GM12878 (cell line): ENCODE measurements at places on chromosomes 4 and X. TPM values are rescaled to one million over a fixed set of nuclear protein-coding genes. Genes with fewer than 3 reads are reported as not detected.

Gene SPANXA2
- polyA plus RNA-seq, result not detected in 2 replicates

Gene RADX
- 10.1 and 10.9 TPM in 2 replicates for polyA plus RNA-seq

Gene SOD3
- polyA plus RNA-seq, result not detected in 2 replicates

Gene TECRL
- 0.10 TPM in 1 of 2 replicates, not detected in the other for polyA plus RNA-seq

Gene DAPP1
- 66.9 and 67.2 TPM in 2 replicates for polyA plus RNA-seq

Gene CDKL2
- 0.17 and 0.24 TPM in 2 replicates for polyA plus RNA-seq

Gene SMIM10
- polyA plus RNA-seq, result not detected in 2 replicates

Gene VGLL1
- not detected in 2 replicates for polyA plus RNA-seq

Gene PDHA2
- not detected in 2 replicates for polyA plus RNA-seq

Gene FHL1
- polyA plus RNA-seq, result 0.23 and 0.33 TPM in 2 replicates

DNA sequence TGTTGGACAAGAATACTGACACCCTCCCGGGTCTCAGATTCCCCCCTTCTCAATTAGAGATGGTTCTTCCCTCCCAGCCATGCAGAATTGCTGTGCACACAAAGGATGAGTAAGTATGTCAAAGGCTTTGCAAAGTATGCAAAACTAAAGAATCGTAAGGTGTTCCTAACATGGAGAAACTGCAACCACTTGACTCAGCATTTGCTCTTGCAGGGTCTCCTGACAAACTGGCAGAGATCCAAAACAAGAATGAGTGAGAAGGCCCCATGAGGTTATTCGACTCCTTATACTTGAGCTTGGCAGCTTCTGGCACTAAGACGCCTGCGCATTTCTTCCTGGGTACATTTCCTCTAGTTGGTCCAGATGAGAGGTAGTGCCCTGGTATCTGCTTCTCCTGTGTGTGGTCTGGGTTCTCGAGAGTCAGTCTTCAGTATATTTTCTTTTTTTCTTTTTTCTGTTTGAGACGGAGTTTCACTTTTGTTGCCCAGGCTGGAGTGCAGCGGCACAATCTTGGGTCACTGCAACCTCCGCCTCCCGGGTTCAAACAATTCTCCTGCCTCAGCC is 8.2 kb downstream of the FAM184B start:
- DNase-seq, result no peak

DNA sequence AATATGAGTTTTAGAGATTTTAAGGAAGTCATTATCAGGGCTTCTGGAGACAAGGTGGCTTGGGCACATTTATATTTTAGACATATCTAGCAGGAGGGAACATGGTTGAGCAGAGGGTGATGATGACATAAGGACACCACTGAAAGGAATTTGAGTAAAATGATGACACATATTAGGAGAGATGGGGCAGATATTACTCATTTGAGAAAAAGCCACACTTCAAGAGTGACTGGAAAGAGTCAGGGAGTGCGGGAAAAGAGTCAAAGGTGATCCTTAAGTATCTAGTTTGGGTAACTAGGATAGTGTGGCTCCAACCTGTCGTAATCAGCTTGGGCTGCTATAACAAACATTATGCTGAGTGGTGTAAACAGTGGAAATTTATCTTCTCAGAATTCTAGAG is 377.7 kb downstream of the PACRGL start:
- no peak for DNase-seq

GRCh38 chrX:140715787-140716186 is 6.2 kb downstream of the LINC00632 start:
- no peak for DNase-seq

DNA sequence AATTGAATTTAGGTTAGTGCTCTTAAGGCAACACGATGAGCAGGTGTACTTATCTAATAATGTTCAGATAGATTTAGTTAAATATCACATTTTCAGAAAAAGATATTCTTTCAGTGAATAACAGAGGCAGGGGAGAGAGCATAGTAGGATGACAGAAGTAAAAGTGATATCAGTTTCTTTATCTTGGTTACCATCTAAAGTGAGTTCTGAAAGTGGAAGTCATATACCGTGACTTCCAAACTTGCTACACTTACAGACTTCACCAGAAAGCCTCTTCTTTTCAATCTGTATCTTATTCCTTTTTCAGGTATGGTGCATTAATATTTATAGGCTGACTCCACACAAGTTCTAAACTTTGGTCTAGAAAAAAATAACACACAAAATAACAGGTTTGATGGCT is 124.9 kb downstream of the POU4F2 start:
- DNase-seq, result no peak

- no peak for DNase-seq
Observed at GRCh38 chrX:102599951-102600579, 750 bp downstream of the ARMCX5 start.

DNA sequence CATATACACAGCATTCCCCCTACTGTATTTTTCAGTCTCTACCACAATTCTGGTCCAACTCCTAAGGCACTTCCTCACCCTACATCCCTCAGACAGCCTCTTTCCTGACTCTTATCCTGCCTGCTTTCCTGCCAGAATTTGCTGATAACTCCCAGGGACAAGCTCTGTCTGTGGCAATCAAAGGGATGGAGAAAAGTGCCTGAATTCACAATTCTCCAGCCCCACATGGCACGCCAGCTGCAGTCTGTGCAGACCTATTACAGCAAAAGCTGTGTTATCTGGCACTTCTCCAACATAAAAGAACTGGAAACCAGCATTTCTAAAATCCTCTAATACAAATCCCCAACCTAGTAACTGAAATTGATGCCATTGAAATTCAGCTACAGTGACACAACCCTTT is 404.8 kb downstream of the KLHL13 start:
- no peak for DNase-seq

DNA sequence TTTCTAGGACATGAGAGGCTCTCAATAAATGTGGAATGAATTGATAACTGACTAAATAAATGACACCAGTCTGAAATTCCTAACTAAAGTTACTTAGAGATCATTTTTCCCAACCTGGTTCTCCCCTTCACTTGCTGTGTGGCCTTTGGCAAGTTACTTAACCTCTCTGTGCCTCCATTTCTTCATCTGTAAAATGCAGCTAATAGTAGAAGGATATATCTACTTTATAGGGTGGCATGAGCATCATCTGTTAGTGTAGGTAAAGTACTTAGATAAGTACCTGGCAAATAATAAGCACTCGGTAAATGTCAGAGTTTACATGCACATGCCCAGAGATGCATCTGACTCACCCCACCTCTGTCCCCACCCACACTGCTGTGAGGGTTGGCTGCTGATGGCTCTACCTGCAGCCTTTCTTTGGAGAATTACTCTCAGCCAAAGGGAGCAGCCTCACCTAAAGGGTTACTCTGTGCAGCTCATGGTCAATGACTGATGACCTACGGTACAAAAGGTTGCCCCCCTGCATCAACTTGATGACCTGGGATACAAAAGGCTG is 139.3 kb downstream of the CHIC2 start:
- no peak for DNase-seq

- no peak for DNase-seq
Observed at GRCh38 chrX:27549688-27550087, 40.5 kb upstream of the DCAF8L2 start.

- DNase-seq, result no peak
Observed at GRCh38 chr4:24369507-24370029, 214.8 kb downstream of the DHX15 start.

GRCh38 chrX:16653424-16653823 is 3.5 kb downstream of the S100G start:
- no peak for DNase-seq

GRCh38 chrX:6778544-6779503 is 243.9 kb upstream of the VCX3A start:
- no peak for DNase-seq

DNA sequence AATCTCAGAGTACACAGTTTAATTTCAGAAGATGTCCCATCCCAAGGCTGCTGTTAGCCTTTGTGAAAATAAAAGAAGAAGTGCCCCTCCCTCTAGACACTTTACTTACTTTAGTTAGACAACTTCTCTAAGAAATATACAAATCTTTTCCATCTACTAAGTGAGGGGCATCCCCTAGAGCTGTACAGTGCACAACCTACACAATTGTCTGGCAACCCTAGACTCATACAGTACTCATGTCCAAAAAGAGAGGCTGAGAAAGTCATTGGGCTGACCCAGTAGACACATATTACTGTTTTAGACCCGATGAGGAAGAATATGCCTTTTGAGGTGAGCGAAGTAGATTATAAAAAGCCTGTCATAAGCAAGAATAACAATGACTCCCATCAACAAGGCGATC is 297.6 kb downstream of the IDS start:
- DNase-seq, result no peak

DNA sequence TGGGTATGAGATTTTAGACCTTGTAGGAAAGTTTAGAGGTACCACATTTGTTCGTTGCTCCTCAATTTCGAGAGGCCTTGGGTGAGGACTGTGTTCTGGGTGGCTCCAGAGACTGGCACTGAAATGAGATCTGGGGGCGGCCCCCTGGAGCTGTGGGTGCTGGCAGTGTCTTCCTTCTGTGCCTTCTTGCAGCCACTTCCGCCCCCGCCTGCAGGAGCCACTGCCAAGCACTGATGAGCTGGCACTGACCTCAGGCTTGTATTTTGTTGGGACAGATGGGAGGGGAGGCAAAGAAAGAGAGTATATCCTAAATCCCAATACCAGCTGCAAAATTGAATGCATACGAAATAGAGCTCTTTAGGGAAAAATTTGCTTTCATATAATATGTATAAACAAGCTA is 64.5 kb upstream of the CLDN34 start:
- no peak for DNase-seq

DNA sequence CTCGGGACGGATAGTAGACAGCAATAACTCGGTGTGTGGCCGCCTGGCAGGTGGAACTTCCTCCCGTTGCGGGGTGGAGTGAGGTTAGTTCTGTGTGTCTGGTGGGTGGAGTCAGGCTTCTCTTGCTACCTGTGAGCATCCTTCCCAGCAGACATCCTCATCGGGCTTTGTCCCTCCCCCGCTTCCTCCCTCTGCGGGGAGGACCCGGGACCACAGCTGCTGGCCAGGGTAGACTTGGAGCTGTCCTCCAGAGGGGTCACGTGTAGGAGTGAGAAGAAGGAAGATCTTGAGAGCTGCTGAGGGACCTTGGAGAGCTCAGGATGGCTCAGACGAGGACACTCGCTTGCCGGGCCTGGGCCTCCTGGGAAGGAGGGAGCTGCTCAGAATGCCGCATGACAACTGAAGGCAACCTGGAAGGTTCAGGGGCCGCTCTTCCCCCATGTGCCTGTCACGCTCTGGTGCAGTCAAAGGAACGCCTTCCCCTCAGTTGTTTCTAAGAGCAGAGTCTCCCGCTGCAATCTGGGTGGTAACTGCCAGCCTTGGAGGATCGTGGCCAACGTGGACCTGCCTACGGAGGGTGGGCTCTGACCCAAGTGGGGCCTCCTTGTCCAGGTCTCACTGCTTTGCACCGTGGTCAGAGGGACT is 5.7 kb upstream of the MSANTD1 start:
- no peak for DNase-seq

DNA sequence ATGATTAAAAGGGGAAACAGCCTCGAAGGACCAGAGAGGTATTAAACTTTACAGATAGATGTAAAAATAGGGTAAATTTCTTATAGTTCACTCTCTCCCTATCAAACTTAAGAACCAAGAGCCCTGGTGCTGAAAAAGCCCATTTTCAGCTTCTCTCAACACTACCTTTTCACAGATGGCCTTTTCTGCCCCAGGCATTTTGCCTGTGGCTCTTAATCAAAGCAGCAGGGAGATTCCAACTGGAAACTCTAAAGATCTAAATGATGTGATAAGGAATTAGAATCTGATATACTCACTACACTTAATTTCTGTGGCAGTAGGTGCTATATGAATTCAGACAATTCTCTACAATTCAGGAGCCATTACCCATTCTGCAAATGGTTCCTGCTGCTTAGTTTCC is 60.0 kb downstream of the AMMECR1 start:
- DNase-seq, result no peak

DNA sequence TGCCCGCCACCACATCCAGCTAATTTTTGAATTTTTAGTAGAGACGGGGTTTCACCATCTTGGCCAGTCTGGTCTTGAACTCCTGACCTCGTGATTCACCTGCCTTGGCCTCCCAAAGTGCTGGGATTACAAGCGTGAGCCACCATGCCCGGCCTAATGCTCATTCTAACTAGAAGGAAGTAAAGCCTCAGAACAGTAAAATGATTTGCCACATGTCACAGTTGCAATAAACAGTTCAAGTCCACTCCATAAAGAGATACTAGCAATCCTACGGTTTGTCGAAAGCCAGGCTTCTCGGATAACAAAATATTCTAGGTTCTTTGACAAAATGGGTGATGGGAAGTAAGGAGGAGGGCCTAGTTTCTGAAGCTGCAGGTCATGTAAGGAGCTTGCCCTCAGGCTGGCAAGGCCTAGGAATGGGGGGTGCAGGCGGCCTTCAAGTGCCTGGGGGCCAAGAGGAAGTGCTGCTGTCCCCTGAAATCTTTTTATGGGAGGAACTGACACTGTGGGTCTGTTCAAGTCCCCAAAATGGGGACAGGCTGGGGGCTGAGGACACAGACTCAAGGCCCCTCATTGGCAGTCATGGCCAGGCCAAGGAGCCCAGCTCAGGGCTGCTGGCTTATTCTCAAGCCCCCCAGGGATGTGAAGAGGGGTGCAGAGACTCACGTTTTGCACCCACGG is 31.8 kb upstream of the ACSL1 start:
- no peak for DNase-seq
